ENCODE measurements at places on chromosomes 1 and 21. TPM values are rescaled to one million over a fixed set of nuclear protein-coding genes. Genes with fewer than 3 reads are reported as not detected.

Gene PCP4
- 6.1 TPM for total RNA-seq

- DNase-seq, result no peak
These were observed 301.8 kb upstream of the DUSP10 start for GRCh38 chr1:222043444-222044292.

DNA sequence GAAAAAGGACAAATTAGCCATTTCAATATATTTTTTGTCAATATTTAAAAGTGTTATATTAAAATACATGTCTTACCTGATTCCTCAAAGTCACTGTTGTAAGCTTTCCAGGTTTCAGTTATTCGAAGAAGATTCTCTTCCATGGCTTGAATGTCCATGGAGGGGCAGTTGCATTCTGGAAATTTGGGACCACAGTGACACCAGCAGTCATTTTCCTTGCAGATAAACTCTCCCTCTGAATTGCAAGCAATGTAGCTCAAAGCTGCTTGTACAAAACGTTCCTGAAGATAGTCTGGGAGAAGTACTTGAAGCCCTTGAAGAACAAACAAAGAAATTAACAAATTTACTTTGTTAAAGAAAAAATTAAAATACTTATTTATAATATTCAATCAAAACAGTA, 251.7 kb downstream of the BRINP3 start:
- DNase-seq, result no peak

DNA sequence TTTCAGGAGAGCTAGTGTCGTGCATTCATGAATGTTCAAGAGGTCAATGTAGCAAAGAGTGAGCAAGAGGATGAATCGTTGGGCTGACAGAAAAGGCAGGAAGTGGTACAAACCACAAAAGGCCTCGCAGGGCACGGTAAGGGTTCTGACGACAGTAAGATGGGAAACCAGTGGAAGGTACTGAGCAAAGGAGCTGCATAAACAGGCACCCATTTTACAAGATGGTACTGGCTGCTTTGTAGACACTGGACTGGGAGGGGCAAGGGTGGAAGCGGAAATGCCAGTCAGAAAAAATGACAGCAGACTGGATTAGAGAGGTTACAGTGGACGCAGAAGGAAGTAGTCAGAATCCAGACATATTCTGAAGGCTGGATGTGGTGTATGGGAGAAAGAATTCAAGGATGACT, 123.5 kb downstream of the PTPN14 start:
- DNase-seq, result no peak

Gene SNX27
- 75.8 TPM for total RNA-seq

DNA sequence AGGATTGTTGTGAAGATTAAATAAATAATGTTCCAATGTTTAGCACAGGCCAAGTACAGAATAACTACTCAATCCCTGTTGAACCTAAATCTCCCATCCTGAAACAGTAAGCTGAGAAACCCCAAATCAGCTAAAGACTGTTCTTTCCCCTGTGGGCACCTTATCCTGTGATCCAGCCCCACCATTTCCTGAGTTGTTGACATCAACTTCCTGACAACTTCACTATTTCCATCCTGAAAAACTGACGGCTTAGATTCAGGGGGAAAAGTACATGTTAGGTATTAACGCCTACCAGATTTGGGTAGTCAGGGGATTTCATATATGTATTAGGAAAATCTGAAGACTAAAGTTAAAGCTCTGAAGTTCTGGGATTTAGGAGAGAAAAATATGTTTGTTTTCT, 51.7 kb upstream of the PALMD start:
- no peak for DNase-seq

Gene NBPF11
- total RNA-seq, result 11.8 TPM

DNA sequence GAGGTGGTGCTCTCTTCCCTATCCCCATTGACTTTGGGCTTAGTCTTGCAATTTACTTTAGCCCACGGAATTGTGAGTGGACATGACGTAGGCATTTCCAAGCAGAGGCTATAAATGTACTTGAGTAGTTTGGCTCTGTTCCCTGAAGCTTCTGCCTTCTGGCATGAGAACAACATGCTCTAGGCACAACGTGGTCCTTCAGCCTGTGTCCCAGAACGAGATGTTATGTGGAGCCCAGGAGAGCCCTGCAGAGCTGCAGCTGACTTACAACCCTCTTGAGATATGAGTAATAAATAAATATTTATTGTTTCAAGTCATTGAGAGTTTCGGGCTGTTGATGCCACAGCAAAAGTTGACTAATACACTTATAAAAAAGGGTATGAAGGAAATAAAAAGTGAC, 105.2 kb upstream of the HMGB4 start:
- DNase-seq, result no peak

Gene PARK7
- 160 TPM for total RNA-seq

- no peak for DNase-seq
These were observed 10.8 kb downstream of the SCNN1D start for GRCh38 chr1:1291023-1291528.

- DNase-seq, result no peak
These were observed 575.7 kb upstream of the ZP4 start for GRCh38 chr1:238466459-238466858.

DNA sequence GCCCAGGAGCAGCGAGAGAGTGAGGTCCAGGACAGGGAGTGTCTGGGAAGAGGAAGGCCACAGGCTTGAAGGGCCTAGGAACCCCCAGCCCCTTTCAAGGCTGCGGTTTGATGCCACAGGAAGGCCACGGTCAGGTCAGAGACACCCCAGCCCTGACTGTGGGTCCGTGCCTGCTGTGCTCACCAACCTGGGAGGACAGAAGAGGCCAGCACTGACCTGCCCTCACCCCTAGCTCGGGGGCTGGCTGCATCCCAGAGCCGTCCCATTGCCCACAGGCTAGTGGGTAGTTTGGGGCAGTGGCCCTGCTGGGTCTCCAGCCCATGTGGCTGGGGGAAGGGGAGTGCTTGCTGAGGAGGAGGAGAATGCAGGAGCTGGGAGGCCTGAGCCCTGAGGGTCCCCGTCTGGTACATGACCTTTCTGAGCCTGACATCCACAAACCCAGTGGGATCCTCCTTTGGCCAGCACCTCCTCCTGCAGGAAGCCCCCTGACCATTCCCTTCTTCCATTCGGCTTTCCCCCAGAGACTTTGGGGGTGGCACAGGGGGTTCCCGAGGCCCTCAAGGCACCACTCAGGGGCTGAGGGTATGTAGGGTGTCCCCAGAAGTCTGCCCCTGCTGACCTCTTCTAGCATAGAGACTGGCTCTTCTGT, 54.3 kb downstream of the WNT9A start:
- DNase-seq, result no peak

- no peak for DNase-seq
These were observed 7.3 kb upstream of the PIGV start for GRCh38 chr1:26780344-26780957.

DNA sequence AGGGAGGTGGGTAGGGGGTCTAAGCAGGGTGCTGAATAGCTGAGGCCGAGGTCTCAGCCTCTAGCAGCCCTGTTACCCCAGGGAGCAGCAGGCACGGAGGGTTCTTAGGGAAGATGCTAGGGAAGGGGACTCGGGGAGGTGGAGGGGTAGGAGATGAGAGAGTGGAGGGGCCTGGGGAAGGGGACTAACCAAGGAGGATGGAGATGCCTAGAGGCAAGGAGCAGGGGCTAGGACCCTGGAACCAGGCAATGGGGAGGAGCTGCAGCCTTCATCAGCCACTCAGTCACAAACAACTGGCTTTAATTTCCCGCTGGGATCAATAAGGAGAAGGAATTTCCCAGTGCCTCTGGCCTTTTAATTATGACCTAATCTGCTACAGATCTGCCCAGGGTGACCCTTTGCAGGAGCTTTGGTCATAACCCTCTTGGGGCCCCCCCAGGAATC, 2.9 kb upstream of the CRABP2 start:
- no peak for DNase-seq

GRCh38 chr1:10704368-10704882, 92.0 kb downstream of the CASZ1 start:
- no peak for DNase-seq

- no peak for DNase-seq
These were observed 20.7 kb downstream of the AGT start for GRCh38 chr1:230693221-230693620.

DNA sequence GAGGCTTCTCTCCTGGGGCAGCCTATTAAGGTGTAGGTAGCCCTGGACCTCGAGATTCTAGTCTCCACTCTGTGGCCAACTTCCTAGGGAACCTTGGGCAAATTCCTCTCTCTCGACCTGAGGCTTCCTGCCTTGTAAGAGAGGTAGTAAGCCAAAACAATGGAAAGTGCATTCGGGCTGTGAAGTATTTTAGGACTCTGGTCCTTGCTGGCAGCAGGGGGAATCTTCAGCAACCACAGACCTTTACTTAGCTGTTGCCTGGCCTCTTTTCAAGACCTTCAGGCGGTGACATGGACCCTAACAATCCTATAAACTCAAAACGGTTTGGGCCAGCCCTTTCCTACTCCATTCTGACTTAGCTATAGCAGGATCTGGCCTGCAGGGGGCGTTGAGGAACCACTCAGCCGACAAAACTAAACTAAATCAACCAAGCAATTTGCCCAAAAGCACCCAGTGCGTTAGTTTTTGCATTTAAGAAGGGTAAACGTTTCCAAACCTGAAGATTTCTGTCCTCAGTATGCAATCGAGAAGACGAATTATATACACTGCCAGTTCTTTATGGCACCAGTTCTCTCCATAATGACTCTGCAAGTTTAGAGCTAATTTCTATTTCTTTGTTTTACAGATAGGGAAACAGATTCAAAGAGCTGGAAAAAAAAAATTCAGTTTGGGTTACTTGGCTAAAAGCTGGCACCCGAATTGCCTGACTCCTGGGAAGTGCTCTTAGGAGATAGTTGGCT, 10.9 kb upstream of the SESN2 start:
- peak; percentile 46 for DNase-seq

DNA sequence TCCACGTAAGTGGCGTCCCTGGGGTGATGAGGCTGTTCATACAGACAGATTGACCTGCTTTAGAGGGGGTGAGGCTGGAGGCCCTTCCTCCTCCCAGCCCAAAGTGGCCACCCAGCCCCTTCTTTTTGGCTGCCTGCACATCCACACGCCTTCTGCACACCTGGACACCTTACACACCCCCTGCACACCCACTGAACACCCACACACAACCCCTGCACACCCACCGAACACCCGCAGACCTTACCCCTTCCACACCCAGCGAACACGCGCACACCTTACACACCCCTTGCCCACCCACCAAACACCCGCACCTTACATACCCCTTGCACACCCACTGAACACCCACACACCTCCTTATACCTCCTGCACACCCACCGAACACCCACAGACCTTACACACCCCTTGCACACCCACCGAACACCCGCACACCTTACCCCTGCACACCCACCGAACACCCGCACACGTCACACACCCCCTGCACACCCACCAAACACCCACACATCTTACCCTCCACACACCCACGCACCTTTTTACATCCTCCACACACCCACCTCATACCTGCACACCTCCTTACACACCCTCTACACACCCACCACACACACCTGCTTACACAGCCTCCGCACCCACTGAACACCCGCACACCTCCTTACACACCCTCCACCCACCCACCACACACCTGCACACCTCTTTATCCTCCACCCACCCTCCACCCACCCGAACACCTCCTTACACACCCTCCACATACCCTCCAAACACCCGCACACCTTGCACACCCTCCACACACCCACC, 37.7 kb downstream of the COQ8A start:
- DNase-seq, result no peak

Gene ADAMTSL4
- under 0.01 TPM for total RNA-seq

- DNase-seq, result no peak
These were observed 35.8 kb downstream of the CELF3 start for GRCh38 chr1:151680826-151681225.

Gene TRIM63
- not detected for total RNA-seq

Gene SH2D1B
- not detected for total RNA-seq

Gene KCNJ9
- 11.4 TPM for total RNA-seq

Gene HAO2
- total RNA-seq, result under 0.01 TPM

GRCh38 chr1:119603695-119604094, 44.4 kb downstream of the ZNF697 start:
- DNase-seq, result no peak

- DNase-seq, result no peak
These were observed 2.6 kb downstream of the MTF2 start for GRCh38 chr1:93081716-93082115.

Gene KRTAP19-3
- not detected for total RNA-seq

DNA sequence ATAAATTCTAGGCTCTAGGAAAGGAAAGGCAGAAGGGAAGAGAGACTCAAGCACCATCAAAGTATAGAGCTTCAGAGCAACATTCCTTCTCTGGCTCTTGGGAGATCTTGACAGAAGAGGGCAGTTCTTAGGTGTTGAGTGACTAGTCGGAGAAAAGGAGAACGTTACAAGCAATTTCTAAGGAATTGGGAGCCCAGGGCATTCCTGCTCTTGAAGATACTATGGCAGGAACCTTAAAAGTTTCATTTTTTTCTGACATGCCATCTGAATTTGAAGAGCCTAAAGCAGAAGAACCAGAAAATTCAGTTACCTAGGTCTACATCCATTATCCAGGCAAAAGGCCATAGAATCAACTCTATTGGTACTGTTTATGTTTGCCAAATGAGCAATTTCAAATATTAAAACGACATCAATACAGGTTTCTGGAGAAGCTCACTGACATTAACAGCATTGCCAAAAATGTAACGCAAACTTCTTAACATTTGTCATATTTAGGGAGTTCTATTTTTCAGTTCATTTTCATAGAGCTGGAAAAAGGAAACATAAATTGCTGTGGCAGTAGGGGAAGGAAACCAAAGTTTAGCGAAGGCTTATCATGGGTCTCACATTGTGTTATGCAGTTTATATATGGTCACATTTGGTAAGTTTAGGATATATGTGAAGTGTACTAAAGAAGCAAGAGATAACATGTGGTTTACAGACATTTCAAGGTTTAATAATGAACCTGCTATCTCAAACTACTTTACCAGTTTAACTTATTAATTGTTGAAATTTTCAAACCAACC, 210.1 kb upstream of the NRIP1 start:
- no peak for DNase-seq

DNA sequence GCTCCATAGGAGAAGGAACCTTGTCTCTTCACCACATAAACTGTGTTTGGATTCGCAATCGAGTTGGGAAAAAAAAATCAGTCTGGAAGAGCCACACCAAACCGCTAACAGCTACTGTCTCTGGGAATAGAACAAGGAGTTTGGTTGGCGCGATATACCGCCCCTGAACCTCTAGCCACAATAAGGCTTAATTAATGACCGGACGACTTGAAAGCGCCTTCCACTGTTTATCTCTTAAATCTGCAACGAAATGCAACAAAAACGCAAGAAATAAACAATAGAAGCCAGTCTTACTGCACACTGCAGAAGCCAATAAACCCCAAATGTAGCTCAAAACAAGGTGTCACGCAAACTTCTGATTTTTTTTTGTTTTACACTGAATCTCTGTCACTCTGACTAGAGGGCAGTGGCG, 10.9 kb downstream of the BTBD19 start:
- DNase-seq, result no peak

DNA sequence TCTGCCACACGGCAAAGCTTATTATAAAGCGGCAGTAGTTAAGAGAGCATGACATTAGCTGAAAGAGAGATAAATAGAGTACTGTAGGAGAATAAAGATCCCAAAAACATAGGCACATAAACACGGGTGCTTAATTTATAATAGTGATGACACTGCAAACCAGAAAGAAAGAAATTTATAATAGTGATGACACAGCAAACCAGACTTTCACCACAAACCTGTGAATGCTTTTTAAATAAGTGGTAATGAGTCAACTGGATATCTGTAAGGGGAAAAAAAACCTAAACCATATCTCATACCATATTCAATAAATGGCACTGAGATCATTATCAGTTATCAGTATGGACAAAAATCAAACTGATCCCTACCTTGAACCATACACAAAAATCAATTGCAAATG, 25.5 kb downstream of the USP1 start:
- no peak for DNase-seq

Gene SPRR2G
- total RNA-seq, result not detected

Gene WNT4
- 3.3 TPM for total RNA-seq
